ENCODE measurements at places on chromosomes 2 and 18. TPM values are rescaled to one million over a fixed set of nuclear protein-coding genes. Genes with fewer than 3 reads are reported as not detected.

The SP140 gene
- total RNA-seq: 0.58 TPM

The GREB1L gene
- total RNA-seq: 6.0 TPM

The RAB12 gene
- 79.4 TPM for total RNA-seq

The CCDC102B gene
- total RNA-seq: 2.3 TPM

The KCTD1 gene
- 20.7 TPM for total RNA-seq

The OTX1 gene
- total RNA-seq: 7.0 TPM

The DYNAP gene
- total RNA-seq: not detected
